ENCODE measurements at places on chromosomes 4 and X.

DNA sequence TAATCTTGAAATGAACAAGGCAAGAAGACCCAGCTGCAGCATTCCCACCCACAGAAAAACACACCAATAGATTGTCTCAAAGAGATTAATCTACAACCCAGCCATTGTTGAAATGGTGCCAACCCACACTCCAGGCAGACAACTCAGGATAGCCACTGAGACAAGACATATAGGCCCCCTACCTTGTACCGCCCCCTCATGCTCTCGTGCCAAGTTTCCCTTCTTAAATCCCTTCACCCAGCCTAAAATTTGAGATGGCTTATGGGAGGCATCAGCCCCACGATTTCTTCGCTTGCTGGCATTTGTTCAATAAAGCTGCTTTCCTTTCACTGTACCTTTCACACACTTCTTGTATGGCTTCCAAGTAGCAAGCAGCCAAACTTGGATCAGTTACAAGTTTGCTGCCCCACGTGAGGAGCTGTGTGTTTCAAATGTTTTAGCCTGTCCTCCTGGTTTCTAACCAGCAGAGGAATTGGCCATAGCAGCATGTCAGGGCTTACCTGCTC lies 1754.1 kb downstream of the C4orf33 start:
- no peak for DNase-seq

GRCh38 chrX:21412883-21413282 lies 38.7 kb downstream of the CNKSR2 start:
- no peak for DNase-seq

- no peak for DNase-seq
Observed at GRCh38 chrX:126820700-126821420, 1.3 kb downstream of the PRR32 start.

DNA sequence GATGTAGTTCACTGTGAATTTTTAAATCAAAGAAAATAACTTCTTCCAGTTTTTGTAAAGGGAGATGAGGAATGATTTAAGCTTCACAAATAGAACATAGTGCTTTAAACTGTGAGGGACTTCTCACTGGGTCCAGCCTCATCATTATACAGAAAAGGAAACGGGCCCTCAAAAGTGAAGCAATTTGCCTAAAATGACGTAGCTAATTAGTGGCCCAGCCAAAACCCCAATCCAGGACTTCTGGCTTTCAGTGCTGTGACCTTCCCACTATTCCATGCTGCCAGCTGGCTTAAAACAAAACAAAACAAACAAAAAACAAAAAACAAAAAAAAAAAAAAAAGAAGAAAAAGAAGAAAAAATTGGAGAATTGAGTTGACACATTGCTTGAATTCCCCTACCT lies 45.0 kb upstream of the STOX2 start:
- DNase-seq: no peak

GRCh38 chr4:95377366-95377900 lies 171.3 kb downstream of the UNC5C start:
- DNase-seq: no peak

DNA sequence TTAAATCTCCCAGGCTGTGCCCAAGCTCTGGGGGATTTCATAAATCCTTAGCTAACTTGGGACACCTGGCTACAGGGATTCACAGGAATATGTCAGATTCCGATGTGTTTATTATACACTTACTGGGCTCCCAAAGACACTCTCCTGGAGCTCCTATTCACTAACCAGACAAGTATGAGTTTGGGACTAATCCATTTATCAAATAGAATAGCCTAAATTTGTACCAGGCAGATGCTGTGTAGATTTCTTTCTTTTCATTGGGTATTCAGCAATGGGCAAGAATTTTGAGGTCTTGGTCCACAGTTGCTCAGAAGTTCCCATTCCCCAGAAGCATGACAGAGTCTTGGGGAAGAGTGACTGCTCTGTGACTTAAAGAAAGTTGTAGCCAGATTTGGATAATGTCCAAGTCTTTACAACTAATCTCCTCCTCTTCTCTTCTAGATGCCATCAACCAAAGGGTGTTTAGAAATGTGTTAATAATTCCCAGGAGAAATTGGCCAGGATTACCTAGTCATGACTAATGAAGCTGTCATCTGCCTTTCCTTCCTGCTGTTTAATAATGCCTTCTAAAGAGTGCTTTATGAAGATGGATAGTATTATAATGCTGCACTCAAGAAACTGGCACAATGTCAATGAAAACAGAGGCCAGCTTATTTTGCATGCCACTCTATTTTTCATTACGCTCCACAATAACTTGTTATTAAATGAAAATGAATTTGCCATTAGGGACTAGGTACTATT lies 120.9 kb downstream of the CHIC2 start:
- peak; percentile 14 for DNase-seq

GRCh38 chr4:121863799-121864198 lies 6.5 kb downstream of the BBS7 start:
- DNase-seq: no peak

DNA sequence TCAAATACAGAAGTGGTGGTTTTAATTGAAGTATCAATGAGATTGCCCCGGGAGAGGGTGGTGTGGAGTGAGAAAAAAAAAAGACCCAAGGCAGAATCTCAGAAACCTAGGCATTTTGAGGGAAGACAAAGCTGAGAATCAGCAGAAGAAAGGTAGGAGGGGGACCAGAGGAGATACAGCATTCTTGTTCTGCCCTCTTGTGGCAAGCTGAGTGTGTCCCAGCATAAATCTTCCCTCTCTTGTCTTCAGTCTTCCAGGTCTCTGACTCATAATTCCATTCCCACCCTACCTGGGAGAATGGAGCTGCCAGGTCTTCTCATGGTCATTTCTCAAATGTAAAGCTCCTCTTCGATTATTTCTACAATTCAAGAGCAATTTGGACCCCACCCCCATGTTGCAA lies 32.7 kb upstream of the MAGED1 start:
- no peak for DNase-seq

- DNase-seq: peak; percentile 85
Observed at GRCh38 chr4:181674315-181674875, 568.8 kb upstream of the TENM3 start.

GRCh38 chr4:78864405-78865024 lies 74.7 kb downstream of the PAQR3 start:
- peak; percentile 76 for DNase-seq

DNA sequence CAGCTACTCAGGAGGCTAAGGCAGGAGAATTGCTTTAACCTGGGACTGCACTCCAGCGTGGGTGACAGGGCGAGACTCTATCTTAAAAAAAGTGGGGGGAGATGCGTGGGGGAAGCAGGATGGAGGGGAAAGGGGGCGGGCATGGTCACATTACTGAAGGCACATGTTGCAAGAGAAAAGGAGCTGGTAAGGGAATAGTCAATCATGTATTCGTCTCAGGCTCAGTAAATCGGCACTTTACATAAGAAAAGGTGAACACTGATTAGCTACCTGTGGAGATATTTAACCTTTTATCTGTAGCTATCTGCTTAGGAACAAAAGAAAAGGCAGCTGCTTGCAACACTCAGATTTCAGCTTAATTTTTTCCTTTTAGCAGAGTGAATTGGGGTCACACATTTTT lies 132.5 kb downstream of the PLS3 start:
- DNase-seq: no peak

DNA sequence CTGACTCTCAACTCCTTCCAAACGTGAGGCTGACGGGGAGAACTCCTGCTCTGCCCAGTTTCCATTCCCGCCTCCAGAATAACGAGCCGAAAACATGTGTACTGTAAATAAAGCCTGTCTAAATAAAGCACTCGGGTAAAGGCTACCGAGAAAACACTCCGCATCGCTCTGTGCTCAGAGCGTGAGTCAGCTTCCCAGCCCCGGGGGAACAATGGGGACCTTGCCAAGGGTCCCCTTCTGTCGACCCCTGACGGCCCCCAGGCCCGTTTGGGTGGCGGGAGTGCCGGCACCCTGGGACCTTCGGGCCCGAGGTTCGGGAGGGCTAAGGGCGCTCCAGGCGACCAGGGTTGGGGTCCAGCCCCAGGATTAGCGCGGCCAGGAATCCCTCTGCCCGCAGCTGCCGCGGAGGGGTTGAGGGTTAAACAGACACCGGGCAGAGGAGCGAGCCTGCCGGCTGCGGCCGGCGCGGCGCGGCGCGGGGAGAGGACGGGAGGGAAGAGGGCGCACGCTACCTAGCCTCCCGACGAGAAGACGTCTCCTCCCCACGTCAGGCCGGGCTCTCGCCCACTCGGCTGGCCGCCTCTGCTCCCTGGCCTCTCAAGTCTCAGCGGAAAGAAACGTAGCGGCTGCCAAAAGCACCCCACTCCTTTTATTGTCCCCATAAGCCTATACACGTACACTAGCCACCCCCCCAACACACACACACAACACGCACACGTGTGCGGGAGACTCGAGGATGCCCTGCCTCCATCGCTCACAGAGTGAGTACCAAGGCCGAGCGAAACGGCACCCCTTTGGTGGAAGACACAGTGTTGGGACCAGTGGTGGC lies 85.5 kb downstream of the BCOR start:
- DNase-seq: peak; percentile 87

DNA sequence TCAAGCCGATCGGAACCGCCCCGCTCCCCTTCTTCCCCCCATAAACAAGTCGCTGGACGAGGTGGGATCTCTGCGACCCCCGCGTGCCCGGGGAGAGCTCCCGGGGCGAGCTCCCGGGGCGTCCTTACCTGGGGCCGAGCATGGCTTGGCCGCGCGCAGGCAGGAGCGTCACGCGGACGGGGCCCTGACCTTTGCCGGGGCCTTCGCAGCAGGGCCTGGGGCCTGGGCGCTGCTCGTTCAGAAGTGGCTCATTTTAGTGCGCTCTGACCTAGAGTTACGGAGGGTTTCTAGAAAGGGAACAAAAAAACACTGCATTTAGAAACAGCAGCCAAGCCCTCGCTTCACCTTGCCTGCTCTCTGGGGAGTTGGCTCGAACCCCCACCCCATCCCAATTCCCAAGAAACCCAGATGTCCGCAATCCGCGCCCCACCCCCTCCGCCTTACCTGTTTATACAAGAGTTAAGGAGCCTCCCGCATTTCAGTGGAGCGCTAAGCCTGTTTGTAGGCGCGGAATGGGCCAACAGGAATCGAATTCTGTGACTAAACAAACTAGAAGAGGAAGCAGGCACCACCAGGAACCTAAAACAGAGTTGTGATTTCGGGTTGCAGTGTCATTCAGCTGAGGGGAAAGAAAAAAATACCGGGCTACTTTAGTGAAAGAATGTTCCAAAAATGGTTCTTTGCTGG lies 814 bp upstream of the RBM47 start:
- DNase-seq: no peak

DNA sequence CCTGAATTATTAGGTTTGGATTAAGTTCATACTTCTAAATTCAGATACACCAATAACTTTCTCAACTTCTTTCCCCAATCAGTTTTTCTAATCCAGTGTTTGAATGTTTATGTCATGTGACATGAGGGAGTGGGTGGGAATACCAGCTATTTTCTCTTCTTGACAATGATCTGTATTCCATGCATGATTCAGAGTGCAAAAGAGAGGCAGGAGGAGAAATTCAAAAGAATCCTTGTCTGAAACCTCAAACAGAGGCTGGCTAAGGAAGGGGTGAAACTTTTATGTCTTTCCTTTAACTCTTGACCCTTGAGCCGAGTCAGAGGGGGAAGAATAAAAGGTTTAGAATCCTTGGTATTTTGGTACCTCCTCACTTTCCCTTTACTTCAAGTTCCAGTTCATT lies 544.7 kb downstream of the SPRY1 start:
- no peak for DNase-seq

GRCh38 chrX:107445146-107445545 lies 4.3 kb upstream of the FRMPD3 start:
- no peak for DNase-seq

- DNase-seq: no peak
Observed at GRCh38 chrX:74523224-74523623, 91.2 kb downstream of the RLIM start.

DNA sequence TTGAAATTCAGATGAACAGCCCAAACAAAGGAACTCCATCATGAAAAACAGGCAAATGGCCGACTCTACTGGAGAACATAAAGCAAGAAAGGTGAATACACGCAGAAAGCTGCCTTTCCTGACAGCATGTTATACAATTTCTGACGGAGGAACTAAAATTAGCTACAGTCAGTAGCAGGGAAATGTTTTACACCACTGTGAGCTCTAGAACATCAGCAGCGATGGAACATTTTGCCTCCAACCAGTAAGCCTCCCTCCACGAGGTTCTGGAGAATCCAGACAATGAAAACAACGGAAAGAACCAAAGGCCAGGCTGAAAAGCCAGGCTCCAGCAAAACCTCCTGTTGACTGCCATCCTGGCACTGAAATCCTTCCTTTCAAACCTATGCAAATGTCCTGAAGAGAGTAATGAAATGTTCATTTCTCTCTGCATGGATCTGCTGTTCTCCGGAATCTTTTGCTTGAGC lies 78.9 kb downstream of the IRF2 start:
- no peak for DNase-seq

DNA sequence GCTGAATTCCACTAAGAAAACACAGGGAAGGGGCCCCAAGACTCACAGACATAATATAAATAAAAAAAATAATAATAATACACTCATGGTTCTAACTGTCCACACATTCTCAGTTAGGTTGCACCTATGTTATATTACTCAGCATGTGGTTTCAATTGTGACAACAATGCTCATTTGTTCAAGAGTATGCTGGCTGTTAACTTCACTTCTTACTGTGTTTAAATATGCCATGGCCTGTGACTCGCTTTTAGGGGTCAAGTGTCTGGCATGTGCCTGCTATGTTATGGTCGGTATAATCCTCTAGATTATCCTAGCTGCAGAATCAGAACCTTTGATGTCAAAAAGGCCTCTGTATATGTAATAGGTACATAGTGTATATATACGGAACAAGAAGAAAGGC lies 324.8 kb upstream of the INTU start:
- no peak for DNase-seq

DNA sequence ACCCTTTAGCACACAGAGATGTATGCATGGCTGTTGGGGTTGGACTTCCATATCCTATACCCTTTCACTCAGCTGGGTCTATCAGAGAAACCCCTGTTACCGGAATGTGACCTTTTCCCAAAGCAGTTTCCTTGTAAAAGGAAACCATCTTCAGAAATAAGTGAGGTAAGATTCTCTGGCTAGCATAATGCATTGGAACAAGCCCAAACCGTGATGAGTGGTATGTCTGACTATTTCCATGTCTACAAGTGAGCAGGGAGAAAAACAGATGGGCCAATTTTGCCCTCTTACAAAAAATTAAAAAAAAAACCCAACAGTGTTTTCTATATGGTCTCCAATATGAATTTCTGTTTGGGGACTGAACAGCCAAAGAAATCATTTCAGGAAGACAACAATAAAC lies 283.9 kb downstream of the SMARCA1 start:
- no peak for DNase-seq

- no peak for DNase-seq
Observed at GRCh38 chrX:8879750-8880149, 78.6 kb upstream of the FAM9A start.

DNA sequence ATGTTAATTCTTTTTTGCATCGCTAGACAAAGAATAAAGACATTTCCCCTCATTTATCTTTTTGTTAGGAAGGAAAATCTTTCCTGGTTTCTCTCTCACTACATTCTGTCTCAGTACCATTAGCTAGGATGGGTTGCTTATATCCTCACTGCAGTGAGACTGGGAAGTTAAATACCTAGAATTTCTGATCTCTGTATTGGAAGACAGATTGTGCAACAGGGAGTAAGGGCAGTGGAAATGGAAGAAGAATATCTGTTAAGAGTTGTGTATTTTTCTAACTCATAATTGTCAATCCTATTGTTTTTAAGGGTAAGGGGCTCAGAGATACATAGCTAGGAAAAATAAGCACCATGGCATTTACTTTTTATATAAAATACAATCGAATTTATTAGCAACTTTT lies 19.6 kb downstream of the PTPN13 start:
- DNase-seq: no peak
